ENCODE measurements at places on chromosomes 12 and 14. TPM values are rescaled to one million over a fixed set of nuclear protein-coding genes. Genes with fewer than 3 reads are reported as not detected.

IFT81 gene
- 49.5 TPM for polyA plus RNA-seq

SIX1 gene
- 0.99 TPM for polyA plus RNA-seq

NR2C1 gene
- 103 TPM for polyA plus RNA-seq

BIN2 gene
- 6.2 TPM for polyA plus RNA-seq

TAS2R42 gene
- not detected for polyA plus RNA-seq

DNA sequence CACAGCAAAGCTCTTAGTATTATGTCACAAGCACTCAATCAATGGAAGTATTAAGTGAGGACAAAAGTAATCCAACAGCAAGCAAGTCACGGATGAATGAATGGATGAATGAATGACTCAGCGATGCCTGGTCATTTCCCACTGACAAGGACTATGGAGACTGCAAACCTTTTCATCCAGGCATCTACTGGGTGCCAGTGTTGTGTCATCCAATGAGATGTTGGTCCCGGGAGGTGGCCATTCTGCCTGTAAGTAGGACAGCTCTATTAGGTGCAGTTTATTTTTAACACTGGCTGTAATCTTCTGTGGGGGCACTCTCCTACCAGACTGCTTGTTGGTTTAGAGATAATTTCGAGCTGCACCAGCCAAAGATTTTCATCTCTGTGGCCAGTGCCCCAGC, 39.4 kb downstream of the STAB2 start:
- no peak for DNase-seq

GRCh38 chr12:34295366-34296142, 273.3 kb downstream of the ALG10 start:
- no peak for DNase-seq

- no peak for DNase-seq
These were observed 13.9 kb downstream of the MFAP5 start for GRCh38 chr12:8648576-8649205.

- no peak for DNase-seq
These were observed 86.4 kb downstream of the DACT1 start for GRCh38 chr14:58724206-58724605.

DNA sequence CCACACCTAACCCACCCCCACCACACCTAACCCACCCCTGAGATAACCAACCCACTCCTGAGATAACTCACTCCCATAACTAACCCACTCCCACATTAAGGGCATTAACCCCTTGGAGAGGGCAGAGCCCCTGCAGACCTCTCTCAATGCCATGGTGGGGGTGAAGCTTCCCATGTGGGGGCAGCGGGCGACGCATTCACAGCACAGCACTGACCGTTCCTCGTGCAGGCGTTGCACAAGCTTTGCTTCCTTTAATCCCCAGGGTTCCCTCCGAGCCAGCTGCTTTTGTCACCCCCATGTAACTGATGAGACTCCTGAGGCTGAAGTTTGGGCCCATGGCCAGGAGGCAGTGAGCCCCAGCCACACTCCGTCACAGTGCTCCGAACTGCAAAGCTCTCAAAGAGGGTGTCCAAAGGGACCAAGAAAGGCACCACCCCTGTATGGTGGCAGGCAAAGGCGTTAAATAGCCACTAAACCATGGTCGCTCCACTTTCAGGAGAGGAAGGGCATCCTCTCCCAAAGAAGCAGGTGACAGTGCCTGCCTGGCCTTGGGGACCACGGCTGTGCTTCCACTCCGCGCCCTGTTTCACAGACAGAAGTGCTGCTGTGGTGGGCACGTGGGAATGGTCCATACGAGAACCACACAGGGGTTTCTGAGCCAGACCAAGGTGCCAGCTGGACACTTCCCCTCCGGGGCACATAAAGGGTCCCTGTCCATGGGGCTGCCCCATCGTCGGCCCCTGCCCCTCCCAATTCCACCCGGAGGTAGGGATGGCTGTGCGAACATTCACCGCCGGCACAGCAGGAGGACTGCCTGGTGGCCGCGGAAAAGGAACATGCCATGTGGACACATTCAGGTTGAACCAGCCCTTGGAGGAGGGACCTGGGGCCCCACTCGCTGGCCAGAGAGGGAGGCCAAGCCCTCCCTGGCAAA, 28.3 kb downstream of the GALNT9 start:
- no peak for DNase-seq

DNA sequence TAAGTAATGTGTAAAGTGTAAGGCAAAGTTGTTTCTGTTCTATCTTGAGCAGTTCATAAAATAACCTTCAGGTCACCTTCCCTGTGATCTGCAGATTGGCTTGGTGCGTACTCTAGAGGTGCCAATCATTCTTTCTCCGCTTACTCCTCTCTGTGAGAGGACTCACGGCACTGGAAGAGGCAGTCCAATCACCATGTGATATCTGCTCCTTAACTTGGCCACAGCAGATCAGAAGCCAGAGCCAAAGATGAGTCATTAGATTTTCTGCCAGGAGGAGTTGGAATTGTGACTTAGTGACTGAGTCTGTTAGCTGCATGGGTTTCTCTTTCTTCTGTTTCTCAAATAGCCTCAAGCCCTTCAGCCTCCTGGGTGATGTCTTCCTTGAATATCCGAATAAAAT, 165.5 kb downstream of the SLC41A2 start:
- no peak for DNase-seq

- no peak for DNase-seq
These were observed 917.7 kb downstream of the DIO2 start for GRCh38 chr14:79293482-79294177.

DNA sequence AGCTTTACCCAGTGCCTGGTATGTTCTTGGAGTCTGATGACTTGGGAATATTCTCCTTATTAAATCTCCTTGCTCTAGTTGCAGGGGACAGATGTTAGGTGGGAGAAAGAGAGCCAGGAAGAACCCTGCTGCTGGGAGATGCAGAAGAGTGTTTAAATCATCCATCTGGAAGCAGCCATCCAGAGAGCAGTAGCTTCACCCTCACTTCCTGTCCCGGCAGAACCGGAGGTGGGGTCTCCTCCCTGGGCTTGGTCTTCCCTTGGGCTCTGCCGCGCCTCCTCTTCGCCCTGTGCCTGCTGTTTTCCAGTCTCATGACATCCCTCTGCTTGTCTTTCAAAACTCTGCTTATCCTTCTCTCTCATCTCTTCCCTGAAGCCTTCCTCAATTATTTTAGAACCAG, 15.5 kb downstream of the B4GALNT3 start:
- no peak for DNase-seq

DNA sequence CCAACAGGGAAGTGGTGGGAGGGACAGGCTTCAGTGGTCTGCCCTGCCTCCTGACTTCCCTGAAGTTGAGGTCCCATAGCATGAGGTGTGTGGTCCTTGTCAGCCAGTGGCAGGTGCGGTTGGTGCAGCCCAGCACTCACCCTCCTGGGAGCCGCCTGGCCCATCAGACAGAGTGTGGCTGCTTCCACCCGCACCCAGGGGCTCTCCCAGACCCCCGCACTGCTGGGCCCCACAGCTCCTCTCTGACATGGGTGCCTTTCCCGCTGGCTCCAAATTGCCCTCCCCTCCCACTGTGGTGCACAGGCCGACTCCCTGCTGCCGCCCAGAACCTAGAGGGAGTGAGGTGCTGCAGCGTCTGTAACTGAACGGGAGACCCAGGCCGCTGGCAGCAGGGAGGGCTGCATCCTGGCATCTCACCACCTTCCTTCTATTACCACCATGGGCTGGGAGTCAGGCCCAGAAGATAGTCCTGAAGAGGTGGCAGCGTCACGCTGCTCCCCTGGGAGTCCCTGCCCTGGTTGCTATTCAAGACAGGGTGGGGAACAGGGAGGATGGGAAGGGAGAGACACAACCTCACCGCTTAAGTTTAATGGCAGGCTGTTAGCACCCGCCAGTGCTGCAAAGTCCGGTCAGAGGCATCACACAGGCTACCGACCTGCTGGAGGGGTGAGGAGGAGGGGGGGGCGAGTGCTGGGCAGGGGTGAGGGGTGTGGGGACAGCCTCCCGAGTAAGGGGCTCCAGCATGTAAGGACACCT, 180.6 kb upstream of the PRMT8 start:
- no peak for DNase-seq

- DNase-seq = no peak
These were observed 1.9 kb upstream of the PRKAG1 start for GRCh38 chr12:49020441-49020840.

Data from right lung (tissue), 10 donors.